ENCODE measurements at places on chromosomes 3 and 15. TPM values are rescaled to one million over a fixed set of nuclear protein-coding genes. Genes with fewer than 3 reads are reported as not detected.

DNA sequence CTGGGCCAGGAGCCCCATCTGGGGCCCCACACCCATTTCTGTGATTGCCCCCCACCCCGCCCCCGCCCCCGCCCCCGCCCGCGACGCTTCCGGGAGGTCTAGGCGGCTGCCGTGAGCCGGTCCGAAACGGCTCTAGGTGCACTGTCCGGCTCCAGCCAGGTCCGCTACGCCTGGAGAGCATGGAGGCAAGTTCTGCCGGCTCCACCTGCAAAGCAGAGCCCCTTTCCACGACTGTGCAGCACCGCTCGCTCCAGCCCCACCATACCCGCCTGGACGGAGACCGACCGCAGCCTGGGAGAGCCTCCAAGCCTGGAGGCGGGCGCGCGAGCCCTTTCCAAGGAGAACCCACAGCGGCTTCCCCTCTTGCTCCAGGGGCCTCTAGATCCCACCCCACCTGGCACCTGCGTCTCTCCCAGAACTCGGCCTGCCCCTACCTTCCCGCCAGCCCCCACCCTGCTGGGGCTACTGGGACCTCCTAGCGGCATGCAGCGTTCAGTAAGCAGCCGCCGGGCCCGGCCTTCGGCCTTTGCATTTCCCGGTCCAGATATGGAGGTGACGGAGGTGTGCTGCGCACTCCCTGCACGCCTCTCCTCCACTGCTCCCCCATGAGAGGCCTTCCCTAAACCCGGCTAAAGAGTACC lies 66.2 kb downstream of the KLF13 start:
- H3K27ac ChIP-seq = no peak overlapping the region
- H3K4me1 ChIP-seq = peaks cover 10% of the 10 kb centered on the region
- no peak for DNase-seq
- no peaks in the 10 kb centered on the region for H3K27me3 ChIP-seq
- no peaks in the 10 kb centered on the region for H3K36me3 ChIP-seq
- peak overlapping the region; percentile 56 for H3K4me3 ChIP-seq

DNA sequence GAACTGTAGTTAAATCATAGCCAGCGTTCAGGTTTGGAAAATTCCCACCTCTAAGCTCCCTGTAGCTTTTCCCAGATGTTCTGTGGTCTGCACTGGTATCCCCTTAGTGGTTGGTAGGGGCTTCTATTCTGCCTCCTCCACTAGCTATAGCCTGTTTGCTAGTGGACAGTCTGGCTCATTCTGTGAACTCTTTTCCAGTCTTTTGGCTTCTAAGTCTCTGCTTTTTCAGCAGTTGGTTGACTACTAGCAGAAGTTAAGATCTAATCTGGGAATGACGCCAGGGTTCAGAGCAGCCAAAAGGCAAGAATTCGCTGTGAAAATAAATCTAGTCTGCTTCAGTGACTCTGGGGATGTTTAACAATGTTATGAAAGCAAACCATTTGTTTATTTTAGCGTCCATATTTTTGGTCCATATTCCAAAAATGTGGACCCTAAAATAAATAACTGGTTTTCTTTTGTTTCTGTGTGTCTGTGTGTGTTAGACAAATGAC lies 73.7 kb upstream of the WDR72 start:
- no peak for DNase-seq
- peaks cover 12% of the 10 kb centered on the region for H3K4me1 ChIP-seq
- H3K4me3 ChIP-seq = no peak overlapping the region
- no peaks in the 10 kb centered on the region for H3K27me3 ChIP-seq

Gene NPRL2
- 14.6 TPM for total RNA-seq

Gene ASB14
- not detected for total RNA-seq

Gene GP9
- not detected for total RNA-seq

DNA sequence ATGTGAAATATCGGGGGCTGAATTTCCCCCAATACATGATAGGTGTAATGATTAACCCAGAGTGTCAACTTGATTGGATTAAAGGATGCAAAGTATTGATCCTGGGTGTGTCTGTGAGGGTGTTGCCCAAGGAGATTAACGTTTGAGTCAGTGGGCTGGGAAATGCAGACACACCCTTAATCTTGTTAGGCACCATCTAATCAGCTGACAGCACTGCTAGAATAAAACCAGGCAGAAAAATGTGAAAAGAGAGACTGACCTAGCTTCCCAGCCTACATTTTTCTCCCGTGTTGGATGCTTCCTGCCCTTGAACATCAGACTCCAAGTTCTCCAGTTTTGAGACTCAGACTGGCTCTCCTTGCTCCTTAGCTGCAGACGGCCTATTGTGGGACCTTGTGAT lies 247.8 kb downstream of the OTOL1 start:
- no peaks in the 10 kb centered on the region for H3K4me1 ChIP-seq
- no peak for DNase-seq
- no peak overlapping the region for H3K4me3 ChIP-seq
- H3K27me3 ChIP-seq = no peaks in the 10 kb centered on the region

Gene PLOD2
- 158 TPM for total RNA-seq

GRCh38 chr15:74937272-74937589 lies 642 bp downstream of the COX5A start:
- H3K4me1 ChIP-seq = peaks cover 8% of the 10 kb centered on the region
- 0 out of 2 replicates have a peak, but pooled peaks cover 2% of the 10 kb centered on the region for H3K36me3 ChIP-seq
- peak overlapping the region; percentile 93 for H3K27ac ChIP-seq
- H3K4me3 ChIP-seq = peak overlapping the region; percentile 87
- no peak for DNase-seq

Gene CPNE9
- total RNA-seq = 0.13 TPM

Gene DNAH1
- total RNA-seq = 2.4 TPM

GRCh38 chr15:88894819-88895767 lies at the start of gene HAPLN3:
TSS of gene HAPLN3 (minus strand) at chr15:88895544. CDS start at chr15:88887298, 8,246 bp downstream.
- peak within 1 kb of the TSS; percentile 88 for H3K27ac ChIP-seq
- peak within 1 kb of the TSS; percentile 71 for H3K4me3 ChIP-seq
- H3K36me3 ChIP-seq = no peaks in the 10 kb centered on the region
- DNase-seq = no peak
- H3K27me3 ChIP-seq = no peaks in the 10 kb centered on the region

- peak overlapping the region; percentile 17 for H3K27ac ChIP-seq
- H3K4me3 ChIP-seq = no peak overlapping the region
- H3K27me3 ChIP-seq = no peaks in the 10 kb centered on the region
- H3K4me1 ChIP-seq = peaks cover 13% of the 10 kb centered on the region
- H3K36me3 ChIP-seq = peaks cover 30% of the 10 kb centered on the region
These were observed 45.4 kb downstream of the HEG1 start for GRCh38 chr3:125010393-125010792.

Gene ZSCAN2
- 16.8 TPM for total RNA-seq

Gene ARMC8
- 56.0 TPM for total RNA-seq

GRCh38 chr3:77690284-77690845 lies 650.5 kb downstream of the ROBO2 start:
- H3K36me3 ChIP-seq = no peaks in the 10 kb centered on the region
- H3K4me1 ChIP-seq = no peaks in the 10 kb centered on the region
- no peak for DNase-seq
- H3K27me3 ChIP-seq = no peaks in the 10 kb centered on the region
- no peak overlapping the region for H3K4me3 ChIP-seq

- DNase-seq = no peak
- no peaks in the 10 kb centered on the region for H3K27me3 ChIP-seq
- peaks cover 16% of the 10 kb centered on the region for H3K36me3 ChIP-seq
- H3K4me1 ChIP-seq = no peaks in the 10 kb centered on the region
- no peak overlapping the region for H3K27ac ChIP-seq
These were observed 8.1 kb upstream of the LRRK1 start for GRCh38 chr15:100911086-100911485.

GRCh38 chr3:59866076-59866475 lies 816.3 kb upstream of the CFAP20DC start:
- H3K4me1 ChIP-seq = no peaks in the 10 kb centered on the region
- no peak overlapping the region for H3K4me3 ChIP-seq
- no peak overlapping the region for H3K27ac ChIP-seq
- H3K27me3 ChIP-seq = no peaks in the 10 kb centered on the region
- no peaks in the 10 kb centered on the region for H3K36me3 ChIP-seq
- no peak for DNase-seq

Gene GCNT3
- total RNA-seq = not detected

GRCh38 chr3:126663750-126664149 lies 8.8 kb upstream of the TXNRD3 start:
- H3K36me3 ChIP-seq = 0 out of 2 replicates have a peak, but pooled peaks cover 2% of the 10 kb centered on the region
- H3K27ac ChIP-seq = no peak overlapping the region
- H3K4me1 ChIP-seq = no peaks in the 10 kb centered on the region
- no peak for DNase-seq
- peaks cover 20% of the 10 kb centered on the region for H3K27me3 ChIP-seq
- no peak overlapping the region for H3K4me3 ChIP-seq

- no peak overlapping the region for H3K27ac ChIP-seq
- peak; percentile 18 for DNase-seq
- H3K4me1 ChIP-seq = no peaks in the 10 kb centered on the region
- no peak overlapping the region for H3K4me3 ChIP-seq
These were observed 13.4 kb downstream of the WDR48 start for GRCh38 chr3:39065197-39065596.

DNA sequence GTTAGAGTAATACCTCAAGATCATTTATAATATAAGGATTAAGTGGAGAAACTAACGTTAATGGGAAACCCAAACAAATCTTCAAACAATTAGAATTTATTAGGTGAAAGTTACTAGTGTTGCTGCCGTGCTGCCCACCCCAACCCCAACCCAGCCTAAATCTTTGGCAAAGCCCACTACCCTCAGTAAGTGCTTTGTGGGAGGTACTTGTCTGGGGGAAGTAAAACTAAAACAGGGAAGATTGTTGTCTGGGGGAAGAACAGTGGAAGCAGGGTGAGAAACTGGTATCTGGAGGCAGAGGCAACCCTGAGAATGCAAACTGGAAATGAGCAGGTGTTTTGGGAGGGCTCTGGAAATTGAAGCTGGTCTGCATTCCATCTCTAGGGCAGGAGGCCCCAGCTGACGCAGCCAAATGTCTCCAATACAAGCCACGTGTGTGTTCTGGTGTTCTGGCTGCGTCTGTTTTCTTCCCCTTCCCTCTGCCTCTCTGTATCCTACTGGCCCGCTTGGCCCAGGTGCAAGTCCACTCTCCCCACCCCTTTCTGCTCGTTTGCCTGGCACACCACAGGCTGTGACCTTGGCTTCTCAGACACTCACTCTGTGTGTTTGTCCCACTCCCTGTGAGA lies 32.7 kb downstream of the FEM1B start:
- H3K27me3 ChIP-seq = no peaks in the 10 kb centered on the region
- no peaks in the 10 kb centered on the region for H3K36me3 ChIP-seq
- H3K4me3 ChIP-seq = no peak overlapping the region

DNA sequence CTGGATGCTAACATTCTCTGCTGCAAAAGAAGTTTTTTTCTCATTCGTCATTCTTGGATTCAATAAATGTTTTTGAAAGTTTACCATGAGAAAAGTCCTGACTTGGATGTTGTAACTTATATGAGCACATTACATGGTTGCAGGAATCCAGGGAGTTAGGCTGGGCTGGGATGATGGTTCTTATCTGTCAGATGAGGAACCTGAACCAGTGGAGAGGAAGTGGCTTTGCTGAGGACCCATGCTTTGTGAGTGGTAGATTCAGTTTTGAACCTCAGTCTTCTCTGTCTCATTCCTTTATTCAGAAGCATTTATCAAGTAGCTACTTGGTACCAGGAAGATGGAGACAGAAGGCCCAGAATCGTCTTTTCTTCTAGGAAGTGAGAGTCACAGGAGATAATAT lies 3.7 kb upstream of the GASK1A start:
- H3K4me1 ChIP-seq = 0 out of 2 replicates have a peak, but pooled peaks cover 2% of the 10 kb centered on the region
- H3K4me3 ChIP-seq = no peak overlapping the region
- H3K36me3 ChIP-seq = no peaks in the 10 kb centered on the region
- H3K27ac ChIP-seq = no peak overlapping the region

Gene CYP1A1
- 0.15 TPM for total RNA-seq

Data from Panc1 (cell line).